Pons (tissue), 1 donor: ENCODE measurements at places on chromosomes 3 and 15.
A peak's percentile ranks its signal among the peaks of the same experiment; 100 is the strongest.

DNA sequence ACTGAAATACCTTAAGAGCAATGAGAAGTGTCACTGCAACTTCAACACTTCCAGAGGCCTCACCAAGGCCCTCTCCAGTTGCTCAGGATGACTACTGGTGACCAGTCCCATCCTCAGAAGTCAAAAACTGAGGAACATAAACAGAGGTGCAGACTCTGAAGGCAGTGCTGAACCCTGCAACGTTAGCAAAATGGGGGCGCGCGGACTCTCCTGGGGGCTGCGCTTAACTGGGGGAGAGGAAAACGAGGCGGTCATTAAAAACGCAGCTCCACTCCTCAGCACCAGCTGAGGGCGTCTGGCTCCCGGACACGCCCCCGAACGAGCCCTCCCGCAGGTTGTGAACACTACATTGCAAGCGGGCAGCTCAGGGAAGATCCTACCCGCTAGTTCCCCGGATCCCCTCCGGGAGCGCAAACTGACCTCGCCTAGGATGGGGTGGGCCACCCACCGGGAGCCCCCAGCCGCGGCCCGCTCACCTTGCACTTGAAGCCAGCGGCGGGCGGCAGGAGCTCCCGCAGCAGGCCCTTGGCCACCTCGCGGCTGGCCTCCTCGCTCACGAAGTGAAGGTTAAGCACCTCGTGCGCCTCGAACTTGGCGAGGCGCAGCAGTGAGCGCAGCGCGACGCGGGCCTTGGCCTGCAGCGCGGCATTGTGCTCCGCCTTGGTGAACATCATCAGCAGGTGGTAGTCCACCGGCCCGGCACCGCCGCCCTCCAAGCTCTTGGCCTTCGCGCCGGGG is 711 bp downstream of the XXYLT1 start:
- no peak for DNase-seq

DNA sequence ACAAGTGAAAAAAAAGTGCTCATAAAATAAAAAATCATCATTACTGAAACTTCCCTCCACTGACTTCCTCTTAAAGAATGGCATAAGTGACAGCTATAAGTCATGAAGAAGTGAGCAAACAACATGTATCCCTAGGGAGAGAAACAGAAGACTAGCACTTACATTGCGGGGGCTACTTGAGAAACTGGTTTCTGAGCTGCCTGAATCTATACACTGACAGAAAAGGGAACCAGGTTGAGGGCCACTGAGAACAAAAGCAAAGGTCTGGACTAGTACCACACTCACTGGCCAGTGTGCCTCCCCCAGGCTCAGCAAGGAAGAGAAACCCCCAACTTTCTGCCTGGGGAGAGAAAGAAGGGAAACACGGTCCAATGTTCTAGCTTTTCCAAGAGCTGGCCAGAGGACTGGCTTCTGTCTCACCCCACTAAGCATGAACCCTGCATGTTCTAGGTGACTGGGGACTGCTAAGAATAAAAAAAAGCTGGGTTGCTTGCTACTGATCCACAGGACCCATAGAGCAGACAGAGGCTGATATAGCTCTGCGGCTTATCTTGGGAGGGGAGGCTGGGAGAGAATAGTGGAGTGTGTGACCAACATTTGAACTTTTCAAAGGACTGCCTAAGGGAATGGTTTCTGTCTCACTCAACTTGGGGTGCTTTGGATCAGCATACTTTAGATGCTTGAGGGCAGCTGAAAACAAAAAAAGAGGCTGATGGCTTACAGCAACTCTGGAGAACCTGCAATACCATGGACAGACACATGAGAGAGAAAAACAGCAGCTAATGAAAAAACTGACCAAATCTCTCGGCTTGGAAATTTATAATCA is 8.1 kb downstream of the RAD18 start:
- no peak for DNase-seq

DNA sequence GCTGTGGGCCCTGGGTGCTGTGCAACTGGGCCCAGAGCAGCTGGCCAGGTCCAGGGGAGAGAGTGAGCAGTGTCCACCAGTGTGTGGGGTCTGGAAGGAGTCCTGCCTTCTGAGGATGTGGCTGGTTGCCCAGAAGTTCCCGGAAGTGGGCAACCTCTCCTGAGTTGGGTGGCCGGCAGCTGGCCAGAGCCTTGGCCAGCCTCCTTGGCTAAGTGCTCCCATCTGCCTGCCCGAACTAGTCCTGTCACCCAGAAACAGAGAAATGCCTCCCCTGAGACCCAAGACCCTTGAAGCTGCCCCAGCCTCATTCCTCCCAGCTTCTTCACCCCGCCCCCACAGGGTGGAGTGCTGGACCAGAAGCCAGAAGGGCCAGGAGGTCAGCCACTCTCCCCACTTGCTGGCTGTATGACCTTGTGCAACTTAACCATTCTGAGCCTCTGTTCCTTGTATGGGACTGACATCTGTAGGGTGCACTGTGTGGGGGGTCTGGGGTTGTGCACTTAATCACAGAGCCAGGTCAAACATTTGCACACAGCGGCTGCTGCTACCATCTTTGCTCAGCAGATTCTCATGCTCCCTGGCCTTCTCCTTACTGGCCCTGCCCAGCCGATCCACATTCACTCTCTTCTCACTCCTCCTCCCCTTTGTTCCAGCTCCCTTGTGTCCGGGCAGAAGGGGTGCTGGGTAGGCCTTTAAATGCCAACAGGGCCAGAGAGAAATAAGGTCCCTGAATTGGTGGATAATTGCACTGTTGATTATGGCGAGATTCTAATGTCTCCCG is 7.5 kb upstream of the ALAS1 start:
- peak; percentile 57 for DNase-seq

DNA sequence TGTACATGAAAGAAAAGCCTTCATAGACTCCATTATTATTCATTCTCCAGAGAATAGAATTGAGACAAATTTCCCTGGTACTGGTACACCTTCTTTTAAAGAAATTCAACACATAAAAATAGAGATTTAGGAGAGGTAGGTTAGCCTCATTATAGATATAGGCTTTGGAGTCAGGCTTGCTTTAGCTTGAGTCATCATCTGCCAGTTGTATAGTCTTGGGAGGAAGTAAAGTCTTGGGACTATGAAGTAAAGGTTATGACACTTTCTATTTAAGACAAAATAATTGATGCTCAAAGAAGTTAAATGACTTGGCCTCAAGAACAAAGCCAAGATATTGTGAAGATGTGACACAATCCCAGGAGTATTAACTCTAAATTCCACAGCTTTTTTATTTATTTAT is 4.3 kb downstream of the HRG start:
- no peak for DNase-seq

GRCh38 chr15:52566889-52567288 is 1.9 kb downstream of the ARPP19 start:
- DNase-seq, result no peak

DNA sequence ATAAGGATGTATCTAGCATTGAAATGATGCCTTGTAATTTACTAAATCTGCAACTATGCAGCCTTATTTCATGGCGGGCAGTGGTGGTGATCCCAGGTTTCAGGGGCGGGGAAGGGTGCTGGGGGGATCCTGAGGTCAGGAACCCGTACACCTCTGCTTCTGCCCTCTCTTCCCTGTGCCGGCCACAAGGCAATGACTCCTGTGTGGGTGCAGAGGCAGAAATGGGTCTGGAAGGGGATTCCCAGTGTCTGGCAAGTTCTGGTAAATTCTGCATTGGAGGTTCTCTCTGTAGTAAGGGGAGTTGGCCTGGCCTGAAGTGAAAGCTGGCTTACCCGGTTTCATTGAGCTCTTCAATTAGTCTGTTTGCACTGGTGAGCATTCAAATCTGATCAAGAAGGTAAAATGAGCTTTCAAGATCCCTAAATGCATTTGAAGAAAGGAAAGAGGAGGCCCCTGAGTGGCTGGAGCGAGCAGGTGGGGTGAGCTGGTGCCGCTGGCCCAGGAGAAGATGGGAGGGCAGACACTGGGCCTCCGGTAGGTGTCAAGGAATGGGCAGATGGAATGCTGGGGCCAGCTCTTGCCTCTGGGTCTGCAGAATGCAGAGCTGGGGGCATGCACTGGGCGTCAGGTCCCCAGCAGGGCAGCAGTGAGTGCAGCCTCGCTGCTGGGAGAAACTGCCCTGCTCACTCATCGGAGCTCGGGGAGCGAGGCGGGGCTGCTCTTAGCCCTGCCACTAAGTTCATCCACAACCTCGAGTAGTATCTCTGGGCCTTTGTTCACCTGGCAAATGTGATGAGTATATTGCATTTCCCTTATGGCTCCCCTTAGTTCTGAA is 13.7 kb downstream of the NRROS start:
- no peak for DNase-seq

DNA sequence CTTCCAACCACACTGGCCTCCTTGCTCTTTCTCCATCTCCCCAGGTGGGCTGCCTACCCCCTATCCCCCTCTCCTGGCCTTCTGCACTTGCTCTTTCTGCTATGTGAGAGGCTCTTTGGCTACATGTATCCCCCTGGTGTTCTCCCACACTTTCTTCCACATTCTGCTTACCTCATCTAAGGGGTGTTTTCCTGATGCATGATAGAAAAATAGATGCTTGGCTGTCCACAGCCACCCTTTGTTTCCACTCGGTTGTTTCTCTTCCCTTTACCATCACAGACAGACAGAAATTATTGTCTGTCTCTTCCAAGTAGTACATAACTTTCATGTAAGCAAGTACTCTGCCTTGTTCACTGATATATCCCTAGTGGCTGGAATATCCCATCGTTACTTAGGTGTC is 39.2 kb downstream of the MCTP2 start:
- no peak for DNase-seq

- no peak for DNase-seq
These were observed 57.4 kb upstream of the PPARG start for GRCh38 chr3:12231431-12231830.

- DNase-seq, result no peak
These were observed 9.0 kb upstream of the CD47 start for GRCh38 chr3:108099679-108100428.

- DNase-seq, result no peak
These were observed 112.5 kb downstream of the RPLP1 start for GRCh38 chr15:69565066-69565655.

DNA sequence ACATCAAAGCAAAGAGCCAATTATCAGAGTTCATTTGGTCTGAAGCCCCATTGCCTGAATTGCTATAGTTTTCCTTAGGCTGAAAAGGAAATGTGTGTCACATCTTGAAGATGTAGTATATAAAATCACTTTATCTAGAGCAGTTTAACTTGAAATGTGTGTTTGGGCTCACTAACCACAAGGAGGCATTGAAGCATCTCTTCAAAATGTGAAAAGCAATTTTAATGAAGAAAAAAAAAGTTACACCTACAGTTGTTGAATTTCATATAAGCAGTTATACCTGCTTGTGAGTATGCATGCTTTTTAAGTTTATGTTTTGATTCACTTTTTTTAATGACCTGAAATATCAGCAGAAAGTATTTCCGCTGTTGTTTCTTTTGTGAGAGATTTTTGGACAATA is 129.3 kb downstream of the IQCH start:
- DNase-seq, result no peak

GRCh38 chr3:126526668-126527005 is 2.7 kb downstream of the CHST13 start:
- DNase-seq, result no peak

DNA sequence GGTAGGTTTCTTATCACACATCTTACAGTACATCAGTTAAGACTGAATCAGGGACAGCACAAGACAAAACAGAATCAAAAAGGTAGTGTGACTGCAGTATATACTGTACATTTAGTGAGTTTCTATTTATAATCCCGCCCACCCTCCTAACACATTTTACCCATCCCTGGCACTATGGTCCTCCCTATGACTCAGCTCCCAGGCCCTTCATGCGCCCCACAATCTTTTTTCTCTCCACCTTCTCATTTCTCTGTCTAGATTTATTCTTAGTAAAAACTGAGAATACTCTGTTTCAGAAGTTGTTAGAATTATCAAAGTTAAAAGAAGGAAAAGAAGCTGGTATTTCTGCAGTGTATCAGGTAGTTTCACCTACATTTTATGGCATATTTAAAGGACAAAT is 427.3 kb downstream of the CNTN4 start:
- no peak for DNase-seq

DNA sequence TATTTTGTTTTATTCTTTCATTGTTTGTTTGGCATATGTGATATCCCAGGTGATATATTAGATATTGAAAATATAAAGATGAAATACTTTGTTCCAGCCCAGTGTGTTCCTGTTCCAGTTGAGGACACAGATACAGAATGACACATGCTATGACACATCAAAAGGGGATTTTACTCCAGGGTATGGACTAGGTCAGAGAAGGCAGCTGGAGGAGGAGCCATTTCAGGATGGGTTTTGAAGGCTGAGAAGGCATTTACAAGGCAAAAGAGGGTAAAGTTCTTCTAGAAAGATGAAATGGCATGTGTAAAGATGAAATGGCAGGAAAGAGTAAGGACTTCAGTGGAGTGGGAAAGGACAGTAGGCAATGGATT is 163.8 kb downstream of the ZIC1 start:
- no peak for DNase-seq

GRCh38 chr3:36923523-36923943 is 21.3 kb downstream of the TRANK1 start:
- DNase-seq, result no peak

DNA sequence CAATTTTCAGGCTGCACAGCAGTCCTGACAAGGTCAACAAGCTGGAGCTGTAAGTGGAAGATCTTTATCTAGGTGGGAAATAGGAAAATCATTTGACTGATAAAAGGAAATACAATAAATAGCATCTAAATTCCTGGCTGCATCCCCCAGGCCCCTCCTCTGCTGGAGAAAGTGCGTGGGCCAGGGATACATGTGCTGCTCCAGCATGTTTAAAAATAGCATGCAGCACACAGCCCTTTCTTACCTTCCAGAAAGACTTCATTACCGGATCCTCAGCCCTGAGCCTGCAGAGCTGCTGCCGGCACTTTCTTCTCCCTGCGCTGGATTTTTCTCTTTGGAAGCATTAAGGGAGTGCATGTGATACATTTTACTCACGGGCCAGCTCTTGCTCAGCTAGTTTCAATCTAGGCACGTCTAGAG is 77.3 kb downstream of the HMG20A start:
- DNase-seq, result peak; percentile 80
